ENCODE measurements at places on chromosomes 3 and 15. TPM values are rescaled to one million over a fixed set of nuclear protein-coding genes. Genes with fewer than 3 reads are reported as not detected.

CILP gene
- 0.22 TPM for total RNA-seq

DNA sequence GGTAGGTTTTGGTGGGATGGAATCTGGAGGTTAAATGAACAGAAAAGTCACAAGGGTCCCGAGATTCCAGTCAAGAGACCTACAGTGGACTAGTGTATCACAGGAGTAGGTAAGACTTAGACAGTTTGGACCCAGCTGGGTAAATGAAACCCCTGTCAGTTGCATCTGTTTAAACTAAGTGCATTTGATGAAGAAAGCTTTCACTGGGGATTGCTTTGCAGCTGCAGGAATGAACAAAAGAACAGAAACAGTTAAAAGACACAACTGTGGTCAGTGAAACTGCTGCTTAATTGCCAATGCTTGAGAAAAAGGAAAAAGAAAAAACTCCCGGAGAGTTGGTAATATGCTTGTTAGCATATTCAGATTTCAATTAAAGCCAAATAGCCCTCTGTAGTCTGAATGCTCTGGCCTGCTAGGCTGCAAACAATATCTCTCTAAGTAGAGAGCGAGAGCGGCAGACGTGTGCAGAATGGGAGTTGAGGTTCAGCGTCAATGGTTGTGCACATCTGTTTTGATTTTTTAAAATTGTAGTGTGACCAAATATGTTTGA is 37.1 kb downstream of the OXNAD1 start:
- no peaks in the 10 kb centered on the region for H3K27me3 ChIP-seq
- peaks cover 11% of the 10 kb centered on the region for H3K4me1 ChIP-seq
- DNase-seq: no peak
- no peak overlapping the region for H3K27ac ChIP-seq
- H3K4me3 ChIP-seq: no peak overlapping the region
- H3K36me3 ChIP-seq: peaks cover 14% of the 10 kb centered on the region

DNA sequence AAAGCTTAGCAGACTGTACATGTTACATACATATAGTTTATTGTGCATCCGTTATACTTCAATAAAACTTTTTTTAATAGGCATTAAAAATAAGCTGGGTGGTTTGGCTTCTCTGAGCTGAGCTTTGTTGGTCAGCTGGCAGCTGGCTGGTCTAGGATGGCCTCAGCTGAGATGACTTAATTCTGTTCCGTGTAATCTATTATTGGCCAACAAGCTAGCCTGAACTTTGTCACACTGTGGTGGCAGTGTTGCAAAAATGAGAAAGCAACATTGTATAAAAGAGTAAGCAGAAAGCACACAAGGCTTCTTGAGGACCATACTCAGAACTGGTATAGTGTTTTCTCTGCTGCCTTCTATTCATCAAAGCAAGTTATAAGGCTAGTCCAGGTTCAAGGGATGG is 45.2 kb downstream of the CGGBP1 start:
- H3K4me1 ChIP-seq: no peaks in the 10 kb centered on the region
- no peak overlapping the region for H3K4me3 ChIP-seq
- no peaks in the 10 kb centered on the region for H3K36me3 ChIP-seq
- no peak for DNase-seq
- H3K27ac ChIP-seq: no peak overlapping the region

GRCh38 chr3:100761951-100762350 is 52.7 kb downstream of the TFG start:
- no peaks in the 10 kb centered on the region for H3K27me3 ChIP-seq
- no peak overlapping the region for H3K4me3 ChIP-seq
- peaks cover 3% of the 10 kb centered on the region for H3K36me3 ChIP-seq
- DNase-seq: no peak

GRCh38 chr3:43319376-43319775 is 33.0 kb downstream of the SNRK start:
- H3K4me3 ChIP-seq: no peak overlapping the region
- H3K27me3 ChIP-seq: no peaks in the 10 kb centered on the region
- no peaks in the 10 kb centered on the region for H3K36me3 ChIP-seq
- DNase-seq: no peak

DNA sequence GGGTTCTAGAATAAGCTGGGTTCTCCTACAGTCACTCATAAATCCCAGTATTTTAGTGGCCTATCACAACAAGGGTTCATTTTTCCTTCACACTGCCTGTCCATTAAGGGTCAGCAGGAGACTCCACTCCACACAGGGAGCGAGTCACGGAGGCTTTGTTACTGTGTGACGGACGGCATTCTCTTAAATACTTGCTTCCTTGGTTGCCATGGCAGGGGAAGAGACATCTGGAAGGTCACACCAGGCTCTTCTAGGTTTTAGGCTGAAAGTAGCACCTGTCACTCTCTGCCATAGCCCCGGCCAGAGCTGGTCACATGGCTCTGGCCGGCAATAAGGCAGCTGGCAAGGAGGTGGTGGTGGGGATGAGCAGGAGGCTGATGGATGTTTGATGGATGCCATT is 89.4 kb upstream of the ANKRD34C start:
- H3K27me3 ChIP-seq: peaks cover 44% of the 10 kb centered on the region
- H3K4me1 ChIP-seq: no peaks in the 10 kb centered on the region
- H3K4me3 ChIP-seq: no peak overlapping the region

DNA sequence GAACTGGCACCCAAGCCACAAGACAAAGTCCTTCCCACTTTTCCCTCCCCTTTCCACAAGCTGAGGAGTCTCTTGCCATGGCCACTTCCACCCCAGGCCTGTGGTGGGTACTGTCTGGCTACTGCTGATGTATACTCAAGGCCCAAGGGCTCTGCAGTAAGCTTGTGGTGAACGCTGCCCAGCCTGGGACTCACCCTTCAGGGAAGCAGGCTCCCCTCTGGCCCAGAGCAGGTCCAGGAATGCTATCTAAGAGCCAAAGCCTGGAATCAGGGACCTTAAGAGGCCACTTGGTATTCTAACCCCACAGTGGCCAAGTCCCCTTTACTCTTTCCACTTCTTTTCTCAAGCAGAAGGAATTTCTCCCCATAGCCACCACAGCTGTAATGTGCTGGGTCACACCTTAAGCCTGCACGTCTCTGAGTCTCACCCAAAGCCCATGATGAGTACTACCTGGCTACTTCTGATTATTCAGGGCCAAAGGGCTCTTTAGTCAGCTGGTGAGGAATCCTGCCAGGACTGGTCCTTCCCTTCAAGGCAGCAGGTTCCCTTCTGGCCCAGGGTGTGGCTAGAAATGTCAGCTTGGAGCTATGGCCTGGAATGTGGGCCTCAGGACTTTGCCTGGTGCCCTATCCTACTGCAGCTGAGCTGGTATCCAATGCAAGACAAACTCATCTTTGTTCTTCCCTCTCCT is 4.0 kb downstream of the PATL2 start:
- no peak for DNase-seq
- peaks cover 7% of the 10 kb centered on the region for H3K36me3 ChIP-seq
- no peak overlapping the region for H3K27ac ChIP-seq
- H3K27me3 ChIP-seq: no peaks in the 10 kb centered on the region
- peaks cover 10% of the 10 kb centered on the region for H3K4me1 ChIP-seq

- peaks cover 7% of the 10 kb centered on the region for H3K27me3 ChIP-seq
- no peak overlapping the region for H3K4me3 ChIP-seq
- no peaks in the 10 kb centered on the region for H3K36me3 ChIP-seq
- no peak overlapping the region for H3K27ac ChIP-seq
These were observed 83.1 kb upstream of the VEPH1 start for GRCh38 chr3:157586293-157586692.

Measured in chondrocyte (in vitro differentiated cells).